Activated CD8-positive, alpha-beta memory T cell treated with anti-CD3 and anti-CD28 coated beads, Interleukin-2, amount 50 U/mL, for 4 hours (primary cell): ENCODE measurements at places on chromosomes 6 and 20.

DNA sequence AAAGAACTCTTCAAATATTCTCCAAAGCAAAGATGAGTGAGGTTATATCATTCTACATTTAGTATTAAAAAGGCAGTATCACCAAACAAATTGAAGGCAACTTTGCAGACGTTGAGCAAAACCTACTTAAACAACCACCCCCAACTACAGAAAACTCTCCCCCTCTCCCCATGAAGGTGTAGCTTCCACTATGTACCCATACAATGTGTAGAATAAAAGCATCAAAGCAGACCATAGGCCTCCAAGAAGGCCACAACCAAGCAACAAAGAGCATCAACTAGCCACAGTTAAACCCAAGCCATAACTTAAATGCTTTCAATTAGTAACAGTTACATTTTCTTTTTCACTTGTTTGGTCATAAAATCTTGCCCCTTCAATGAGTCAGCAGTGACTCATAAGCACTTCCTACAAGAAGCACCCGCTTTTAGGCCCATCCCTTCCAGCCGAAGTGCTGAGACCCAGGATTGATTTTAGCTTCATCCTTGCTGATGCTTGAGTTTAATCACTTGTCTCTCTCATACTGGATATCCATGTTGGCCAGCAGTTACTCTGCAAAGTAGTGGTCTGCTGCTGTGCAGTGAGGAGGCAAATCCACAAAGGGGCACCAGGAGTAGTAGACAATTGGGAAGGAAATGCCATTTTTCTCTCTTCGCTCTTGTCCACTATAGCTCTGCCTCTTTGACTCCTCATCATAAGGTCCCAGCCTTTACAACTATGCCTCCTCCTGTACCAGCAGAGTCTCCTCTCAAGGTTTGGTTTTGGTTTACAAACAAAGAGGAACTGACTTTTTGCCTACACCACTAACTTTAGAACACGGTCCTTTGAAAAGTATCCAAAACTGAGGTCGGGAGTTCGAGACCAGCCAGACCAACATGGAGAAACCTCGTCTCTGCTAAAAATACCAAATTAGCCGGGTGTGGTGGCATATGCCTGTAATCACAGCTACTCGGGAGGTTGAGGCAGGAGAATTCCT, 8.4 kb upstream of the NUP153 start:
- DNase-seq: no peak

DNA sequence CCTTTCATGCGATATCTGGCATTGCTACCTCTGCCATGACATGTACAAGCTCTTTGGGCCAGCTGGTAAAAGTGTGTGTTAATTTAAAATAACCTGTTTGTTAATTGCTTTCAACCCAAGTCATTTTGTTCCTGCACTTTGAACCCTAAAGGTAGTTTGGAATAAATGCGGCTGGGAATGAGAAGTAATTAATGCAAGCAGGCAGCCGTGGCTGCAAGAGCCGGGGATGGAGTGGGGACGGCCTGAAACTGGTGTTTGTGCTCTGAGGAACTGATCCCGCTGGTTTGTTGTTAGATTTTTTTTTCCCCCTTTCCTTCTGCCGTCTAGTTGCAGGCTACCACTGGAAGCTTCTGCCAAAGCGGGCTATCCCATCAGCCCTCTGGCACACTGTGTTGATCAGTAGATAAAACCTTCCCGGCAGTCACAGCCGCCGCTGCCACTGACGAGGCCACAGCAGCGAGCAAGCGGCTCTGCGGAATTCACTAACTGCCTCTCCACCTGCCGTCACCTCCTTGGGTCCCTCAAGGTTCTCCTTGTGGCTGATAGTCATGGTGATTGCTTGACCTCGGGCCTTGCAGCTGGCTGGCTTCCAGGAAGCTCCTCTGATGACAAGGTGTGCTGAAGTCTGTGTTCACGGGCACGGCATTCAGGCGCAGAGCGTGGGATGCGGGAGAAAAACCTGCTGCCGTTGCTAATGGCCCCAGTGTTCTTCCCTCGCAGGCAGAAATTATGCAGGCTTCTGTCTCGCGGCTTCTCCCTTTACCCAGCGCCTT, 315.9 kb downstream of the TFAP2A start:
- no peak for DNase-seq

- no peak for DNase-seq
Measured at GRCh38 chr6:101396548-101397173, 3.2 kb downstream of the GRIK2 start.

DNA sequence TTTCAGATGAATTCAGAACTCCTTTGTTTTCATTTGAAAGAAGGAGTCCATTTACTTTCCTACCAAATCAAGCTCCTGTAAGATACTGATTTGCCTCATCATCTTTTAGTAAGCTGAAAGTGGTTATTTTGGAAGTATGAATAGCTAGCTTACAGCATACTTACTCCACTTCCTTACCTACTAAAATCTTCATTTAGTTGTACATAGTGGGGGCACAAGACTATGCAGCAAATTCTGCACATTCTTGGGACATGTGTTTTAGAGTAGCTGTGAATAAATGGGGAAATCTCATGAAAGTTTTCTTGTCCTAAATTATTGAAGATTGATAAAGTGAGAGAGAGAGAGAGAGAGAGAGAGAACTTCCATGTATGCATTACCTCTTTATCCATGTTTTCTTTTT, 256.3 kb downstream of the OGFRL1 start:
- DNase-seq: no peak

DNA sequence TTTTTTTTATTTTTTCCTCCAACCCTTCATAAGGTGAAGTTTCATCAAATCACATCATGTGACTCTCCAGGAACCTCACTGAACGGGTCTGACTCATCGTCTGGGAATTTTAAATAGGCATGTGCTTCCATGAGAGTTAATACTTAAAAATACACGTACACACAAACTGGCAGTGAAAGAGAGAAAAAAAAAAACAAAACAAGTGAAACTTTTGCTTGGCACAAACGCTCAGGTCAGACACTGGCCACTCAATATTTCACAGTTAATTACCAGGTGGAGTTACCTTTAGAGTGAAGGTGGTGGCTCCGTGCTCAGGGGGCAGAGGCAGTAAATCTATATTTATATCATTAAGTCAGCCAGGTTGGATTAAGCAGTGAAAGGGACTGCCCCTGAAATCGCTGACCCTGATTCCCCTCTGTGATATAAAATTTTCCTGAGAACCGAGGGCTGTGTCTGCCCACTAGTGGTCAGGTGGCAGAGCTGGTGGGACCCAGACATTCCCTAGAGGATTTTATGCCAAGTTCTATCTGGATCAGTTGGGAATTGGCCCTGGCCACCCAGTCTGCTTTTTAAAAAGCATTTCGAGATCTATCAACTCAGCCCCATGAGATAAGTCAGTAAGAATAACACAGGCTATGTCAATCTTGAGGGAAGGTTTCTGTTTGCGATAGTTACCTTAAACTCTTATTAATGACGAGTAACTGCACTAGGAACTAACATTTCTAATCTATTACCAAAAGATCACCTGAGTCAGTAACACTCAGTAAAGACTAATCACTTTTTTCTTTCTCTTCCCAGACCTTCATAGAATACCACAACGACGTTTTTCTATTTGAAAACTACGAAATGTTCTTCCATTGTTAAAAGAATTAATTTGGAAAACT, 259.1 kb downstream of the HDGFL1 start:
- DNase-seq: no peak

- DNase-seq: no peak
Measured at GRCh38 chr6:128491610-128492206, 28.7 kb downstream of the PTPRK start.

DNA sequence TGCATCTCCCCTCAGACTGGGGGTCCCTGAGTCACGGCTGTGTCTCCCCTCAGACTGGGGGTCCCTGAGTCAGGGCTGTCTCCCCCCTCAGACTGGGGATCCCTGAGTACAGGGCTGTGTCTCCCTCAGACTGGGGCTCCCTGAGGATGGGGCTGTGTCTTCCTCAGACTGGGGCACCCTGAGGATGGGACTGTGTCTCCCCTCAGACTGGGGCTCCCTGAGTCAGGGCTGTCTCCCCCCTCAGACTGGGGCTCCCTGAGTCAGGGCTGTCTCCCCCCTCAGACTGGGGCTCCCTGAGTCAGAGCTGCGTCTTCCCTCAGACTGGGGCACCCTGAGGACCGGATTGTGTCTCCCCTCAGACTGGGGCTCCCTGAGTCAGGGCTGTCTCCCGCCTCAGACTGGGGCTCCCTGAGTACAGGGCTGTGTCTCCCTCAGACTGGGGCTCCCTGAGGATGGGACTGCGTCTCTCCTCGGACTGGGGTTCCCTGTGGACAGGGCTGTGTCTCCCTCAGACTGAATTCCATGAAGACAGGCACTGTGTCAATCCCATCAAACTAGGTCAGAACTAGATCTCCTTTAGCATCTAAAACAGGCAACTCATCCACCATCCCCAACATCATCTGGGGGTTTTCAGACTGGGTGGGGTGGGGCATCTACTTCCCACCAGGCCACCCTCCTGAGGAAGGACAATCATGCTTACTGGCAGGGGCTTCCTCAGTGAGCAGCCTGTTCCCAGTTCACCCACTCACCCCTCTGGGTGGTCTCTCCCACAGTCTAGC, 60.7 kb downstream of the MRPL14 start:
- DNase-seq: no peak

DNA sequence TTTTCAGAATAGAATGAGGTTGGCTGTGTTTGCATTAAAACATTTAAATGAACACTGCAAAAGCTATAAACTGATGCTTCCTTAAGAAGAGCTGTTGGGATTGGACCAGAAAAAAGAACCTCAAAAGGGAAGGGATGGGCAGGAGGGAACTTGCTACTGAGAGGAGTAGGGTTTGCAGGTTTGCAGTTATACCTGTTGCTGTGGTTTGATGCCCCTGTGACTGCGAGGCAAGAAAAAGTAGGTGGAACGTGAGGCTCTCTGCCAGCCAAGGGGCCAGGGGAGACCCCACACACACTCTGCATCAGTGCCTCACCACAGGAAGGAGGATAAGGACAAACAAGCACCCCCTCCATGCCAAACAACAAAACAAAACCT, 197.2 kb downstream of the BCAS1 start:
- DNase-seq: no peak

DNA sequence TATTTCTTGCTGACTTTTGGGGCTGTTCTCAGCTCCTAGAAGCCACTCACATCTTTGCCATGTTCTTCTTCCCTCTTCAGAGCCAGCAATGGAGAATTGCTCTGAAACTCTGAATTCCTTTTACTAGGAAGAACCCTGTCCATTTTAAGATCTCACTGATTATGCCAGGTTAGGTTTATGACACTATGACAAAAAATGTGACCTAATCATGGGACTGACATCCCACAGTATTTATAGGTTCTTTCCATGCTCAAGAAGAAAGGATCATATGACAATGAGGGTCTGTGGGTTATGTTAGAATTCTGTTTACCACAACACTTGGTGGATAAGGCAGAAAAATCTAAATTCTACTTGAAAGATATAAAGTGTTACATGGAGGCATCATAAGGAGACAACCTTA, 263.3 kb upstream of the CITED2 start:
- DNase-seq: no peak

DNA sequence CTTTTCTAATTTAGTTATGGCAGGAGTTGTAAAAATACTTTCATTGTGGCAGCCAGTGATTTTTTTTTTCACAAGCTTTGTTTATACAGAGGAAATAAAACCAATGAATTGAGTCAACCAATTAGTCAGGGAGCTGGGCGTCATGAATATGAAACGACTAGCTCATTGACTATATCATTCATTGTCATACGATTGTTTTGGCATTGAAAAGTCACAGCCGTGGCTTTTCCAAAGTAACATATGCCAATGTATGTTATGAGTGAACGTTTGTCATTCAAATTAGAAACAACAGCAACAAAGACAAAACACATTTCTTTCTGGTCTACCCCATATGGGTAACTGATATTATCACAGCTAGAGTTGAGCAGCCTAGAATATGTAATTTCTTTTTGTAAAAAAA, 810.6 kb downstream of the EPHA7 start:
- DNase-seq: no peak

DNA sequence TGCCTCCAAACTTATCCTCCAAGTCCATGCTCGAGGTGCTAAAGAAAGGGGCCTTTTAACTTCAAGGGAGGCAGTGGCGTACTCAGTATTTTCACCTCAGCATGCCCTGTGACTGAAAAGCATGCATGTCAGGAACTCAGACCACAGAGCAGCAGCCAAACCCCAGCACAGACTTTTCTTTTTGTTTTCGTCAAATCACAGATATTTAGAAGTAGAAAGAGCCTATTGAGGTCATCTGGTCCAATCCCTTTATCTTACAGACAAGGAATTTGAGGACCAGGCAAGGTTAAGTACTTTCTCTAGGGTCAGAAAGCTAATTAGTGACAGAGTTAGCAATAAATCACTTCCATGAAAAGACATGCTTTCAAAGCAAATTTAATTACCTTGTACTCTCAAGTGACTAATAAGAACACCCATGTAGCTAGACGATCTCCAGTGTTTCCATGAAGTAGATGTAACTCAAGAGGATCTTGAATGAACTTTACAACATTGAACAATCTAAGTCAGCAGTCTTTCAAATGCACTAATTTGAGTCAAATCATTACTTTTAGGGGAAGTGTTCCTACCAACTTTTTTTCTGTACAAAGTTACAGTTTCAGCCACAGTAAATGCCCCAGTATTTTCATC, 35.9 kb downstream of the MOXD1 start:
- no peak for DNase-seq

- no peak for DNase-seq
Measured at GRCh38 chr20:3046677-3047462, 1.0 kb downstream of the MRPS26 start.

DNA sequence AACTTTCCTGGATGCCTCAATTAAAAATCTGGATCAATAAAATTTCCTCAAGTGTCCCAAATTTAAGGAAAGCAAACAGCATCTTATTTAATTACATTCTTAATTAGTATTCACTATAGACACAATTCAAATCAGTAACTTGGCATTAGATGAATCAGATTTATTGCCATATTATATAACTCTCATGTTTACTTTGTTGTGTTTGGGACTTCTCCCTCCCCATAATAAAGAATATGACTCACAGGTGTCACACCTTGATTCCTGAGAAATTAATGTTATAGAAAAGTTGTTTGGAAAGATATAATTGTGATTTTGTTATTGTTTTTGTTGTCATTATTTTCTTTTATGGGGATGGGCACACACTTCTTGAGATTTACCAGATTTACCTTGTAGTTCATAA, 18.4 kb downstream of the EYA4 start:
- no peak for DNase-seq

DNA sequence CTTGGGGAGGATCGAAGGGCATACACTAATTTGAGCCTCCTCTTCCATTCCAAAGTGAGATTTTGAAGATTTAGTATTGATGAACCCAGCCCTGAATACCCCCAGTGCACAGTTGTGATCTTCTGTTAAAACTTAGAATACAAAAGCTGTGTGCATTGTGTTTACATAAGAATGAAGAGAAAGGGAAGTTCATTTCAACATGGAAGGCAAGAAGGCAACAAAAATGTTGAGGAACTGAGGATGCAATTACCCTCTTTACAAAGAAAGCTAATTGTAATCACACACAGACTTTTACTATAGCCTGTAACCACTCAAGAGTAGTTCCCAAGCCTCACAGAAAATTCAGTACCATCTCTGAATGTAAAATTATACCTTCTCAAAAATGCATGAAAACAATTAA, 49.3 kb downstream of the GFOD1 start:
- no peak for DNase-seq
